ENCODE measurements at places on chromosomes 2 and 18.
A peak's percentile ranks its signal among the peaks of the same experiment; 100 is the strongest.

DNA sequence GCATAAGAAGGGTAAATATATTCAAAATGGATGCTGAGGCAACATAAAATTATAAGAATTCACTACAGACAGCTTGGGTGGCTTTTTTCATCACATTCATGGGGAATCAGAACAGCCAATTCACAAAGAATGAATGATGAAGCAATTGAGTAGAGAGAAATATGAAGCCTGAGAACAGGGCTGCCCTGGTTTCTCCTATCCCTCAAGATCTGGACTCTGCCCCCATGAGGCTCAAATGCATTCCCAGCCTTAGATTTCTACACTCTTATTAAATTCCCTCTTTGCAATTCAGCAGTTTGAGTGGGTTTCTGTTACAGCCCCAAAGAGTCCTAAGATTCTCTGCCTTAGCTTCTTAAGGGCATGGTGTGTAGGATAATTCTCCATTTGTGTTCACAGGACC, 172.5 kb downstream of the MAIP1 start:
- DNase-seq = no peak

- DNase-seq = no peak
Measured at GRCh38 chr2:217250013-217250524, 390.2 kb upstream of the TNP1 start.

GRCh38 chr2:230434677-230435324, 18.8 kb downstream of the SP100 start:
- DNase-seq = no peak

DNA sequence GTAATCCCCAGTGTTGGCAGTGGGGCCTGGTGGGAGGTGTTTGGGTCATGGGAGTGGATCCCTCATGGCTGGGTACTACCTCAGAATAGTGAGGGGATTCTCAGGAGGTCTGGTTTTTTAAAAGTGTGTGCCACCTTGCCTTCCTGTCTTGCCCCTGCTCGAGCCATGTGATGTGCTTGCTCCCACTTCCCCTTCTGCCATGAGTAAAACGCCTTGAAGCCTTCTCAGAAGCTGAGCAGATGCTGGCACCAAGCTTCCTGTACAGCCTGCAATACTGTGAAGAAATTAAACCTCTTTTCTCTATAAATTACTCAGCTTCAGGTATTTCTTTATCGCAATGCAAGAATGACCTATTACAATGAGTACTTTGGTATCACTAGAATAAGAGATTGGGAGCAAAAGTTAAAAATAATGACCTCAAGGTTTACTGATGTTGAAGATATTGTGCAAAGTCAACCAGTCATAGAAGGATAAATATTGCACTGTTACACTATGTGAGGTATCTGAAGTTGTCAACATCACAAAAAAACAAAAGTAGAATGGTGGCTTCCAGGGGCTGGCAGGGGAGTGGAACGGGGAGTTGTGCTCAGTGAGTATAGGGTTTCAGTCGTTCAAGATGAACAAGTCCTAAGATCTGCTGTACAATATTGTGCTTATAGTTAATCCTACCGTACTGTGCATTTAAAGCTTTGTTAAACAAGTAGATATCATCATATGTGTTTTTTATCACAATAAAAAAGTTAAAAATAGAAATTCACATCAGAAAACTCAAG, 938.3 kb upstream of the CNTNAP5 start:
- no peak for DNase-seq

DNA sequence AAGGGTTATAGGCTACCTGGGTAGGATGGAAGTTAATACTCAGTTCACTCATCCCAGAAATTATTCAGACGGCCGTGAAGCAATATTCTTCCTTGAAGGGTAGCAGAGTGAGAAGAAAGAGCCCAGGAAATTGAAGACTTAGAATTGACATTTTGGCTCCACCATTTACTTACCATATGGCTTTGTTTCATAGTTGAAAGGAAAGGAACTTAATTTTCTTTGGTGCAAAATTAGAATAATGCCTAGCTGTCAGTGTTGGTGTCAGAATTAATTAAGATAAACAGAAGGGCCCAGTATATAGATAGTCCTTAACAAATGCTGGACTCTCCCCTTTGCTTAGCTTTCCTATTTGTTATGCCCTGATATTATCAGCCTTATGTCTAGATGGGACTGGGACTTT, 263.2 kb downstream of the KCNJ3 start:
- DNase-seq = no peak

DNA sequence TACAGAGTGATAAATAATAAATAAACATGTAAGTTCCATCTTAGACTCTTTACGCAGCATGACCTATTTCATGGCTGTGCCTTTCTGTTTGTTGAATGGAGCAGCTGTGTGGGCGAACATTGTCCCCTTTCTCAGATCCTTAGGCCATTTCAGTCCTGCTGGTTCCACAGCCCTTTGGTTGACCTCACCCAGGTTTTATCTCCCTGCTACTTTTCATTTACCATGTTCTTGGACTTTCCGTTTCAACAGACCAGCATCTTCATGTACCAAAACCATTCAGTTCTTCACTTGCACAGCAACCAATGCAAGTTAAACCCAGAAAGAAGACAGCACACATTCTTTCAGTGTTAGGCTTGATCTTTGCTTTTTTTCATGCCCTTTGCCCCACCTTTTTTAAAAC, 83.8 kb downstream of the XRCC5 start:
- no peak for DNase-seq

DNA sequence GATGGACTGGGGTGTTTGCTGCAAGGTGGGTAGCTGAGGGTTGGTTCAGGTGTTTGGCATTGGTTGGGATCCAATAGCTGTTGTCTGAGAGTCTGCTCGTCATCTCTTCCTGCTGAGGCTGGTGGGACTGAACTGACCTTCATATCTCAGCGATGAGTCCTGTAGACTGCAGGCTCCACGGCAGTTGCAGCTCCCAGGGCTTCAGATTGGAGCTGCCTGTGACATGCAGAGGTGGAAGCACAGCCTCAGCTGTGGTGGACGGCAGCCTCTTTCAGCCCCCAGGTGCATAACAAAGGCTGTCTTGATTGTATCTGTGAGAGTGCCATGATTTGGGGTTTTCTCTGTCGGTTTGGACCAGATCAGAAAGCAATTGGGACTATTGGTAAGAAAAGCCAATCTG, 3.9 kb upstream of the IL1R2 start:
- no peak for DNase-seq

GRCh38 chr2:20533993-20534622, 87.2 kb downstream of the RHOB start:
- DNase-seq = no peak

DNA sequence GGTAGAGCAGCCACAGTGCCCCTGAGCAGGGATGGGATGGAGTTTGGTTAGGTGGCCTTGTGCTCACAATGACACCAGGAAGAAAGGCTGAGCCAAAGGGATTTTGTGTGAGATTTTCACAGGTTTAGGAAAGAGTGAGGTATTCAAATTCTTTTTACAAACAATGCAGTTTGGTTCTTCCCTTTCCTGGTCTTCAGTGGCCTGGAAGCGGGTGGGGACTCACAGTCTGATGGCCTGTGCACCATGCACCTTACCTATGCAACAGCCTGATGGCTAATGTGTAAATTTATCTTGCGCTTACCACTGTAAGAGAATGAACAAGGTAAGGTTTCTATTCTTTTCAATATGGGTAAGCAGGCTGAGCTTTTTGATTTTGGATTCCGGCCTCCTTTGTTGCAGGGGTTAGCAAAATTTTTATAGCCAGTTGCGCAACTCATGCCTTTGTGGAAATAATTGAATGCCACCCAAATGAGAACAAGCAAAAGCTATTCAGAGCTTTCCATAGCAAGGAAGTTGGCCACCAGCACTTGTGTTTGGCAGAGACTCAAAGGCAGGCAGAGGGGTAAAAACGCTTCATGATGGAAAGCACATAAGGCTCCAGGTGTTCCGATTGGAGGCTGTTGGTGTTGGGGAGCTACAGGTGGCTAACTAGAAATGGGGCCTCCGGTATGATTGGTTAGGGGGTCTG, 23.8 kb upstream of the IL1R2 start:
- DNase-seq = no peak

DNA sequence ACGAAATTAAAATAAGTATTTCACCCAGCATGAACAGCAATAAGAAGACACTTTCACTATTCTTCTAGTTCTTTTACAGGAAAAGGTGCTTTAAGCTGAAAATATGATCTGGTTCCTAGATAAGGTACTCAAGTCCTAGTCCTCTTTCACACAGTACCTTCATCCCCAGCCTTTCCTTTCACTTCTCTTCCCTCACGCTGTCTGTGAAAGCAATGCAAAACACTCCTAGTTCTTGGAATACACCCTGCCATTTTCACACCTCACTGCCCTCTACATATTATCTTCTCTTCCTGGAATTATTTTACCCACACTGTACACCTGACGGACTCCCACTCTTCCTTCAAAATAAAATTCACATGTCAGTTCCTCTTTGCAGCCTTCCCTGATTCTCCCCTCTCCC, 82.9 kb downstream of the DNAH7 start:
- DNase-seq = no peak

DNA sequence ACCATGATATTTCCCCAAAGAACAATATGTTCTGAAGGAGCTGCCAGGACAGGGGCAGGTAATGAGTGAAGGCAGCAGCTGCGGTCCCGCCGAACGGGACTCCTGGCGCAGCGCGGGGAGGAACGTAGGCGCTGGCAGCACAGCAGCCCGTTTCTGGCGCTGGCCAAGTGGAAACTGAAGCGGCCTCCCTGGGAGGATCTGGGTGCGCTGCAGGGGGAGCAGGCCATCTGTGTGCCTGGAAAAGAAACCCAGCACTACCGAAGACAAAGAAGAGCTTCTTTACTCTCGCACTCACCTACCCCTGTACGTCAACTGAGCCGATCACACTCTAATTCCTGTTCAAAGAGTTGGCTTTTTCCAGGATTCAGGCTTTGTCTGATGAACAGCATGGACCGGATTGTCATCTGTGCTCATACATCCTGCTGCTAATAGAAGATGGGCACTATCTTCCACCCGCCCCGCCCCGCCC, 11.8 kb downstream of the G6PC2 start:
- no peak for DNase-seq

GRCh38 chr2:206112108-206112507, 26.1 kb upstream of the INO80D start:
- DNase-seq = no peak

- no peak for DNase-seq
Measured at GRCh38 chr18:32048507-32049091, 30.0 kb downstream of the RNF125 start.

DNA sequence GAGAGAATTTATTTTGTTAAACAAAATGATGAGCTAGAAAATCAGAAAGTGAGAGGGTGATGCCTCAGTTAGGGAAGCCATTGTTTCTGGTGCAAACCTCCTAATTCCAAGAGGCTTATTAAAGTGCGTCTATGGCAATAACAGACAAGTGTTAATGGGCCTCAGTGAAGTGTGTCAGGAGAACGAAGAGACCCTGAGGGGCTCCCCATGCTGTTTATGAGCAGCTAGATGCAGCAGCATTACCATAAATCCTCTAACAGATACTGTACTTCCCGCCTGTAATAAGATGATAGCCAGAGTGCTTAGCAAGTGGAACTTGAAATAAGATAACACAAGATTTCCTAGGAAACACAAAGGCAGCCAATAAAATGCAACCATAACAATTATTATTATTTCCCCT, 157.4 kb downstream of the MYT1L start:
- DNase-seq = no peak

- DNase-seq = no peak
Measured at GRCh38 chr2:149038442-149039212, at the start of gene LYPD6B. TSS of gene LYPD6B (plus strand) at chr2:149038699. CDS start at chr2:149130949, 92,250 bp downstream.

GRCh38 chr2:152460567-152460966, 125.6 kb downstream of the FMNL2 start:
- no peak for DNase-seq

- peak; percentile 59 for DNase-seq
Measured at GRCh38 chr2:196131384-196131937, 39.9 kb downstream of the STK17B start.

- DNase-seq = no peak
Measured at GRCh38 chr2:208354964-208355381, 51.6 kb upstream of the PTH2R start.

DNA sequence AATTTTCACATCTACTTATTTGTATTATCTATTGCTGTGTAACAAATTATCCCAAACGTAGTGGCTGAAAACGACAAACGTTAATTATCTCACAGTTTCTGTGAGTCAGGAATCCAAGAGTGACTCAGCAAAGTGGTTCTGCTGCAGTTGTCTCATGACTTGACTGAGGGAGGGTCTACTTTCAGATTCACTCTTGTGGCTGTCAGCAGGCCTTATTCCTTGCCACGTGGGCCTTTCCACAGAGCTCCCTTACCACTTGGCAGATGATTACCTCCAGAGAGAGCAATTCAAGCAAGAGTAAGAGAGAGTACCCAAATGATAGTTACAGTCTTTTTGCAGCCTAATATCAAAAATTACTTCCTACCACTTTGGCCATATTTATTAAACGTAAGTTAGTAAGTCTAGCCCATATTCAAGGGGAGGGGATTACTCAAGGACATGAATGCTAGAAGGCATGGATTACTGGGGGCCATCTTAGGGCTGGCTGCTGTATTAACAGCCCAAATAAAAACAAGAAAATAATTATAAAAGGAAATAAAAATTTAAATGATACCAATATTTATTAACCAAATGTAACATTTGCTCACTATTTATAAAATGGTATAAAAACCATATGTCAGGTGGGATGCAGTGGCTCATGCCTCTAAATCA, 48.7 kb upstream of the NBEAL1 start:
- no peak for DNase-seq

DNA sequence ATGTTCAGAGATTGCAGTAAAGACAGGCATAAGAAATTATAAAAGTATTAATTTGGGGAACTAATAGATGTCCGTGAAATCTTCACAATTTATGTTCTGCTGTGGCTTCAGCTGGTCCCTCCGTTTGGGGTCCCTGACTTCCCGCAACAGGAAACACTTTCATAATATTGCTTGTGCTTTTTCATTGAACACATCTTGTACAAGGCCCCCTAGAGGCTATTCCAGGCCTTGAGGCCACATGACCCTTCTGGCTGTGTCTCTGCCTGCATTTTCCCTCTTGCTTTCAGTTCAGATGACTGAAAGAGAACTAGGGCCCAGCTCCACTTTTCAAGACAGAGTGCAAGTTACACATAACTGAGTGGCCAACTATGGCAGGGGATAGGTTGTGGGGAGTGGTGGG, 164.1 kb downstream of the TMEM247 start:
- no peak for DNase-seq

- no peak for DNase-seq
Measured at GRCh38 chr18:50014606-50015005, 180.3 kb downstream of the MYO5B start.

GRCh38 chr2:236359426-236360045, 95.3 kb upstream of the ASB18 start:
- DNase-seq = peak; percentile 36

Data from CD4-positive, alpha-beta T cell treated with Interleukin-6 at 100 ng/mL for 8 hours (primary cell).